ENCODE measurements at places on chromosomes 11 and 22.

DNA sequence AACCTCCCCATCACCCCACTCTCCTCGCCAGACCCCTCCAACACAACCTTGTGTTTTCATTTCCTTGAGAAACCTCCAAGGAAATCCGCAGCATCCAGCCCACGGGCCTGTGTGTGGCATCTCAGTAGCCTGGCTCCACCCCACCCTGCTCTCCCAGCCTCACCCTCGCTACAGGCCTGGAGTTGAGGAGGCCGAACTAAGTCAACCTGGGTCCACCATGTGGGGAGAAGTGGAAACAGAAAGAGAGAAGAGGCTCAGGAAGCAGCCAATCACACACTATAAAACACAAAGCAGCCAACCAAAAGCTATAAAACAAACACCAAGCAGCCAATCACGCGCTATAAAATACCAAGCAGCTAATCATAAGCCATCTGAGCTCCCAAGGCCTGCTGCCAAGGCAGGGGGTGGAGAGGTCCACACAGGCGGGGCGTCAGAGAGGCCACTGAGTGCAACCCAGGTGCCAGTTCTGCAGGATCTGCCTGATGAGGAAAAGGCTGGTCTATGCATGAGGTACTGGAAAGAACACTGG is 72.0 kb downstream of the MICAL3 start:
- no peak for DNase-seq

- no peak for DNase-seq
Observed at GRCh38 chr11:34536056-34536455, 22.5 kb upstream of the ELF5 start.

DNA sequence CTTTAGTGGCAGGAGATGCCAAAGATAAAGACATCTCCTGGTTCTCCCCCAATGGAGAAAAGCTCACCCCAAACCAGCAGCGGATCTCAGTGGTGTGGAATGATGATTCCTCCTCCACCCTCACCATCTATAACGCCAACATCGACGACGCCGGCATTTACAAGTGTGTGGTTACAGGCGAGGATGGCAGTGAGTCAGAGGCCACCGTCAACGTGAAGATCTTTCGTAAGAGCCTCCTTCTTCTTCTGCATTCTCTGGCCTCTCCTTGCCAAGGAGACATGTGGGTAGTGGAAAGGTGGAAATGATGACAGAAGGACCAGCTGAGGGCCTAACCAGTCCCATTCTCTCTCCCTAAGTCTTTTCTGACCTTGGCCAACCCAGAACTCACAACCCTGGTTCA is 110.1 kb upstream of the TTC12 start:
- no peak for DNase-seq

GRCh38 chr11:28393348-28393747 is 285.2 kb downstream of the METTL15 start:
- no peak for DNase-seq

- no peak for DNase-seq
Observed at GRCh38 chr11:33520112-33520511, 180.5 kb downstream of the C11orf91 start.

Measured in lung microvascular endothelial cell (primary cell).